Inflammatory macrophage treated with lipopolysaccharide for 1 hour (primary cell): ENCODE measurements at places on chromosomes 12 and 14.

DNA sequence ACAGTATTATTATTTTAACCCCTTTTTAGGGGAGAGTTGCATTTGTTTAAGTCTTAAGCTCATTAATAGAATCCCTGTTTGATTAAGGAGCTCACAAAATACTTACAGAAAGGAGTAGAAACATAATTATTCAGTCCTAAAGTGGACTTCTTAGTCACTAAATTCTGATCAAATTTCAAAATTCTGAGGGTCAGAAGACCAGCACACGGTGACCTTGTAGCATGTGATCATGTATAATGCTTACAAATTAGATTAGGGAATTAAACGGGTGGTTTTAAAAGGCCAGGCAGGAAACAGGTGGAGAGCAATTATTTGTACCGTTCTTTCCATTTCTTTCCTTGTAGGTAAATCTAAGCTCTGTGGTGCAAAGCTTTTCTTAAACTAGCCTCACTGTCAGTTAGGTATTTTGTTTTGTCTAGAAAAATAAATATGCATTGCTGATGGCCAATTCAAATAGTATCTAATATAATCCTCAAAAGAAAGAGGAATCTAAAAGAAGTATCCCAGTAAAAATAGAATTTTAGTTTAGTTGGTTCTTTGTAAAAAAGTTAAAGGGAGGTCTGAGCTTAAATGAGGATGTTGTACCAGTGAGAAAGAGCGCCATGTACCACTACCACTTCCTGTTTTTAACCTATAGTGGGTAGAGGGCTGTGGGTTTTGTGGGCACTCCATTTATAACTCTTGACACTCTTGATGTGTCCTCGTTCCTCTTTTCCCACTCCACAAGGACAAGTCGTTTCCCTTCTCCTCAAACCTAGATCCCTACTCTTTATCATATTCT is 51.1 kb downstream of the SLC38A1 start:
- peak; percentile 90 for DNase-seq

GRCh38 chr14:34449819-34450541 is 12.1 kb downstream of the SPTSSA start:
- DNase-seq = no peak

DNA sequence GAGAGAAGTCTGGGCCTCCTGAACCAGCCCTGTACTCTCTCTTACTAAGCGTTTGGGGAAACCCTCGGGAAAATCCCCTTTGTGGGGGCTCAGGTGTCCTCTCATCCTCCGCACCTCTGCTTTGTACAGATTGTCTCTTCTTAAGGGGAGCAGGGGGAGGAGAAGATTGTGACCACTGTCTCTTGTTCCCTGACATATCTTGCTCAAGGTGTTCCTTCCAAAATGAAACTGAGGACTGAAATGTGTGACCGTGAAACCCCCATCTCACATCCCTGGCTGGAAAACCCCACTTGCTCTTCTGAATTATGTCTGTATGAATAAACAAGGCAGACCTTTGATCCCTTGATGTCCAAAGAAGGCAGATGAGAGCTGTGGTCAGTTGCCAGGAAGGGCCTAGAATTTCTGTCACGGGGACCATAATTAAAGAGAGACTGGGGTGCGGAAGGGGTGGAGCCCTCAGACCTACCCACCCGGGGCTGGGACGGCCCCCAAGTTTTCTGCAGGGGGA is 369.8 kb downstream of the AACS start:
- DNase-seq = no peak

- DNase-seq = peak; percentile 56
These were observed 100.9 kb downstream of the EPS8 start for GRCh38 chr12:15688202-15688736.

DNA sequence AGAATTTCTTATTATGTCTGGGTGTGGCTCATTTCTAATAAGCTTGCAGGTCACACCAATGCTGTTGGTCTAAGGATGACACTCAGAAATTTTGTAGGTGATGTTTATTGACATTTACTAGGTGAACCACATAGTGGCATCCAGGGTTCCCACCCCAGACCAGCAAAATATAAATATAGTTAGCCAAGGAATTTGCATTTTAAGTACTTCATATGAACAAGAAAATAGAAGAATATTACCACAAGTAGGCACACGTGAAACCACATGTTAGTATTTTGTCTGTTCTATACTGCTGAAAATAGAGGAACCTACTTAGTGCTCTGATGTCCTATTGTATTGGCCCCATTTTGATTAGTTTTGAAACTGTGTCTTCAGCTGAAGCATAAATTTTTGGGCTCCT is 71.1 kb downstream of the USP15 start:
- no peak for DNase-seq

DNA sequence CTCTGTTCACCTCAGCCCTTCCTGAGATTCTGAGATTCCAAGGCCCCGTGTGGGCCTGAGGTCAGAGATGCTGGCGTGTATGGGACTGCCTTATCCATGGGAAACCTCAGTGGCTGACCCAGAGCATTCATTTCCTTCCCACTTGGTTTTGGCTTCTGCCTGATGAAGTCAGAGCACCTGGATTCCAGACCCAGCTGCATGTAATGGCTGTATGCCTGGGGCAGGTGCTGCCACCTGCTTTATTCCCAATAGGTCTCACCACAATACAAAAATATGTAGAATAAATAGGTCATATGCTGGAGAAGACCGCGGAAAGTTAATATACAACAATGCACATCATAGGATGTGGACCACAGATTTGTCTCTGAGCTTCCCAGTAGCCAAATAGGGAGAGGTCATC is 25.6 kb downstream of the FIGNL2 start:
- DNase-seq = no peak

DNA sequence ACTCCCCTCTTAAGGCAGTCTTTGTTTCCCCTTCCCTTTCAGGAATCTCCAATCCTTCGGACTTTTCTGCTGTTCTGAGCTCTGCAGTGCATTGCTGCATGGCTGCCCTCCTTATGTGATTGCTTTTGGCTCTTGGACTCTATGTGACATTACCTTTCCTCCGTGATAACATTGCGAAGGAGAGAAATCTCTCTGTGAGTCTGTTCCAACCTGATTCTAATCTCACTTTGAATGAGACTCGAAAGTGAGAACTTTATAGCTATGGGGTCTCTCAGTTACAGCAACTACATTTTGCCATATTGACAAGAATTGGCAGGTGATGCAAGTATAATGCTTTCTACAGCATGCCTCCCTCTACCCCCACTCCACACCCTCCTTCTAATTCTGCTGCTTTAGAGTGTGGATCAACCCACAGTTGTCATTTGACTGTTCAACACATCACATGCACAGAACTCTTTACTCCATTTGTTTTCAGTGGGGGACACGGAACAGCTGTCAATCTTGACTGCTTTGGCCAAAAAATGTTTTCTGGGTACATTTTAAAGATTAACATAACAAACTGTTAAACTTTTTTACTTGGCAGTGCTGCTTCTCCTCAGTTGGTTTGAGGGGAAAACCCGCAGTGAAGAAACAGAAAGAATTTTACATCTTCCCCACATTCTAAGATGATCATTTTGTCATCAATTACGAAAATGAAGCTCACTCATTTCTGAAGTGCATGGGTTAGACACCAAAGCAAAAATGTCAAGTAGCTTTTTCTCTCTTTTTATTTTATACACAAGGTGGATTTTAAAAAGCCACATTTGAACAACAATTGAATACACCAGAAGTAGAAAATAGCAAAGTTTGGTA is 125.5 kb upstream of the RMST start:
- no peak for DNase-seq

DNA sequence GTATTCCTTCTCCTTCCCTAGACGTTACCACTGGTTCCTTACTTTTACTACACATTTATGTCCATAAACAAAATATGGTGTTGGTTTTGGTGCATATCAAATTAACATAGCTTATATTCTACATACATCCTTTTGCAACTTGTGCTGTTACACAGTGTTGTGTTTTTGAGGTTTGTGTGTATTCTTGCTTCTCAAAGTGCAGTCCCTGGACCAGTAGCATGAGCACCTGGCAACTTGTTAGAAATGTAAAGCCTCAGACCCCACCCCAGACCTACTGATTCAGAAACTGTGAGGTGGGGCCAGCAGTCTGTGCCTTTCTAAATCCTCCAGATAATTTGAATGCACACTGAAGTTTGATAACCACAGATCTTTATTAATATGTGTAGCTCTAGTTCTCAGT is 65.9 kb downstream of the RNFT2 start:
- no peak for DNase-seq

DNA sequence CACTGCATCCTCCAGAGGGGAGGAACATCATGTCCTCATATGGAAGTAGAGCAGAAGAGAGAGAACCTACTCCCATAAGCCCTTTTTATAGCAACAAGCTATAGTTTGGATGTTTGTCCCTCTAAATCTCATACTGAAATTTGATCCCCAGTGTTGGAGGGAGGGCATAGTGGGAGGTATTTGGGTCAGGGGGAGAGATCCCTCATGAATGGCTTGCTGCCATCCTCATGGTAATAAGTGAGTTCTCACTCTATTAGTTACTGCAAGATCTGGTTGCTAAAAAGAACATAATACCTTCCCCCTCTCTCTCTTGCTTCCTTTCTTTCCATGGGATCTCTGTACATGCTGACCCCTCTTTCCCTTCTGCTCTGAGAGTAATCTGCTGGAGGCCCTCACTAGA is 93.9 kb downstream of the RPAP3 start:
- DNase-seq = no peak

DNA sequence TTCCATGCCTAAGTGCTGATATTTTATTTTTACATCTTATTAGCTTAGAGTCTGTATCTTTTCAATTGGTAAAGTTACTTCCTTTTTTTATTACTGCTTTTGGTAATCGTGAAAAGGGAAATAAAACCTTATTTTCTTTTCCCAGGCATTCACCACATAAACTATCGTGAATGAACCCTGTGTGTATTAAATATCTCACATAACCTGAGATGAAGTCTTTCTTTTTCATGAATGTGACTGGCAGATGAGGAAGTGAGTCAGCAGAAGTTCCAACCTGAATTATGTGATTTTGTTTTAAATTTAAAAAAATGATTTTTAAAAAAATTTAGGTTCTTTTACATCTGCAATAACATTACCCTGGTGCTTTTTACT is 26.0 kb downstream of the MYBPC1 start:
- peak; percentile 42 for DNase-seq

- no peak for DNase-seq
These were observed 84.4 kb downstream of the PPP2R5C start for GRCh38 chr14:101845896-101846295.

- no peak for DNase-seq
These were observed 6.5 kb downstream of the NUBPL start for GRCh38 chr14:31567655-31568054.

GRCh38 chr12:114680604-114681069 is 3.3 kb downstream of the TBX3 start:
- no peak for DNase-seq

DNA sequence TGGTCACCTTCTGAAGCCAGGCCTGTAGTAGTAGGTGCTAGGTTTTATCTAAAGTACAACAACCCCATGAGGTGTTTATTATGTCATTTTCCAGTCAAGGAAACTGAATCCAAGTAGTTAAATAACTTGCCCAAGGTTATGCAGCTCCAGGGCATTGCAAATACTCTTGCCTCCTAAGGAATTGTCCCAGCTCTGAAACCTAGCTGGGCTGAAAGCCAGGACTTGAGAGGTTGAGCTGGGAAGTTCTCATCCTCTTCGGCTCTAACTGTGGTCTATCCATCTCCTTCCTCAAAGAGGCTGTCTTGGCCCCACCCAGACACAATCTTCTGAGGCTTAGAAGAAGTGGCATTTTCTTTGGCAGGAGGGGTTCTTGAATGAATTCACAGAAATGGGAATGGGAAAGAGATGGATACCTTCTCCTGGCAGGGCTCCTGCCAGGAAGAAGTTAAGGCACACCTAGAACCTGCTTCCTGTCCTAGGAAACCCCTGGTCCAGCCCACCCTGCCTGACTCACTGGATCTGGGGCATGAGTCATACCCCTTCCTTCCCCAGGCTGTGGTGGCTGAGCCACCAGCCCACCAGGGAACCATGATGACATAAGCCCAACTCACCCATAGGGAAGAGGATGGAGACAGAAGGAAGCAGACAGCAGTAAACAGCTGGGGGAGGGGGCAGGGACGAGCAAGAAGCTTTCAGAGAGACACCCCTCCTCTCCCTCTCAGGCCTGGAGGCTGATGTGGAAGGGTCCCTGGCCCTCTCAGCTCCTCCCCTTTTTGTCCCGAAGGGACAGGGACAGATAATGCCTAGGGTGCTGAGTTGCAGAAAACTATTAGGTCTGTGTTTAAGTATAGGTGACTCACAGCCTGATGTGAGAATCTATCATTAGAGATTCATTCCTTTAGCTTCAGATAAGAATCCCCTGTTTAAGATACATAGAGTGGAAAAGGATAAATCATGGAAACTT is 2.1 kb upstream of the PLEK2 start:
- DNase-seq = peak; percentile 81

- DNase-seq = peak; percentile 13
These were observed 981 bp downstream of the SLC48A1 start for GRCh38 chr12:47773858-47774580.

DNA sequence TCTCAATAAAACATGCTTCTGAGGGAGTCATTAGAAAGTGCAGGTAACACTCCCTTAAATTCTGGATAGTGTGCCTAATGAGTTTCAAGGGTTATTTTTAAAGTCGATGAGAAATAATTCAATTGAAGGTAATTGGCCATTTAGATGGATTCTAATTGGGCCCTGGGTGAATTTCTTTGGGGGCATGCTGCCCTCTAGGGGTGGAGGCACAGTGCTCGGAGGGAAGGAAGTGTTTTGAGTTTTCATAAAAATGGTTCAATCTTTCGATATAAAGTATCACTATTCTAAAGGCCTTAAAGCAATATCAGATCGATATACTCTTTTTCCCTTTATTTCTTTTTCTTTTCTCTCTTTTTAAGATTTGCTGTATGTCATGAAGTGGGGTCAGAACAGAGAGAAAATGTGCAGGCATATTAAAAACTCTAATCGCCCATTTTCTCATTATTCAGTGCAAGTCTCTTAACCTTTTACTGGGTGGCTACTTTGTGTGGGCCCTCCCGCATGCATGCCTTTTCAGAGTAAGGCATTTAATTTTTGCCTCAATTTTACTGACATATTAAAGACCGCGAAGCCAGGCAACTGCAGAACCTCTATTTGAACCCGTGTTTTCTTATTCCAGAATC is 25.5 kb downstream of the NKX2-8 start:
- peak; percentile 38 for DNase-seq

- no peak for DNase-seq
These were observed 216.8 kb downstream of the TTC8 start for GRCh38 chr14:89041257-89041582.

- no peak for DNase-seq
These were observed 17.7 kb downstream of the SYNE3 start for GRCh38 chr14:95498622-95499353.

- DNase-seq = no peak
These were observed 43.8 kb downstream of the DDHD1 start for GRCh38 chr14:53109105-53110041.

- no peak for DNase-seq
These were observed 420.1 kb downstream of the DIO2 start for GRCh38 chr14:79791055-79791732.
